Left renal pelvis (tissue), 4 donors: ENCODE measurements at places on chromosomes 1 and 21. TPM values are rescaled to one million over a fixed set of nuclear protein-coding genes. Genes with fewer than 3 reads are reported as not detected.

SMPDL3B gene
- polyA plus RNA-seq = 13.3 TPM

DNA sequence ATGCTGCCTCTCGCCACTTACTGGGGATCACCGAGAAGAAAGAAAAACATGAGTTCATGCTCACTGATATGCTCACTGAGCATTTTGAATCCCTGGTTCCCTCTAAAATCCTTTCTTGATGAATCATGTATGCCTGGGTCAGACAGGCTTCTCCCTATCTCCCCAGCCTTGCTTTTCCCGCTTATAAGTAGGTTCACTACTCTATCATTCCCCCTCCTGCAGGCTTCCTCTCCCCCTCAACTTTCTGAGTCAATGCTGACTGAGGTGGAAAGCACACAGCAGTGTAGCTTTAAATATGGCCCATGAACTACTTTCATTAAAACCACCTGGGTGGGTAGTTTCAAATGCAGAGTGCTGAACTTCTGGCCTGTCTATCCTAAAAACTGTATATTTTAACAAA, 41.7 kb downstream of the FMO4 start:
- DNase-seq = no peak

MEX3A gene
- 40.9 TPM for polyA plus RNA-seq

GRCh38 chr1:202168861-202169260, 8.5 kb upstream of the PTPN7 start:
- DNase-seq = no peak

DNA sequence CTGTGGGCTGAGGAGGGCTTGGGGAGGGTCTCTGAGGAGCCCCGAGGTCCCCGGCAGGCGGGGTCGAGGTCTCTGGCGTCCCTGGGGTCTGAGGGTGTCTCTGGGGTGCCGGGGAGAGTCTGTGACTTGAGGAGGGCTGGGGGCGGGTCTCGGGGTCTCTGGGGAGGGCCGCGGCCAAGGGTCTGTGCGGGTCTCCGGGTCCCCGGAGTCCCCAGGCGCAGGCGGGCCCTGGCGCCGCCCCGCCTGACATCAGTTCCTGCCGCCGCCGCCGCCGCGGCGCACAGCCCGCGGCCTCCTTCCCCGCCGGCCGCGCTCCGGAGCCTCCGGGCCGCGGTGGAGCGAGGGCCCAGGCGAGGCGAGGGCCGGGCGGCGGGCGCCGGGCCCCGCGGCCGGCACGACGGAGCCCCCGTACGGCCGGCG, at the start of gene PLEKHM2:
TSS of gene PLEKHM2 (plus strand) at position 279 of the 420 bp plus-strand sequence. CDS start 239 bp downstream, outside the sequence.
- no peak for DNase-seq

- DNase-seq = no peak
Measured at GRCh38 chr1:65896721-65897120, 104.0 kb downstream of the PDE4B start.

DNA sequence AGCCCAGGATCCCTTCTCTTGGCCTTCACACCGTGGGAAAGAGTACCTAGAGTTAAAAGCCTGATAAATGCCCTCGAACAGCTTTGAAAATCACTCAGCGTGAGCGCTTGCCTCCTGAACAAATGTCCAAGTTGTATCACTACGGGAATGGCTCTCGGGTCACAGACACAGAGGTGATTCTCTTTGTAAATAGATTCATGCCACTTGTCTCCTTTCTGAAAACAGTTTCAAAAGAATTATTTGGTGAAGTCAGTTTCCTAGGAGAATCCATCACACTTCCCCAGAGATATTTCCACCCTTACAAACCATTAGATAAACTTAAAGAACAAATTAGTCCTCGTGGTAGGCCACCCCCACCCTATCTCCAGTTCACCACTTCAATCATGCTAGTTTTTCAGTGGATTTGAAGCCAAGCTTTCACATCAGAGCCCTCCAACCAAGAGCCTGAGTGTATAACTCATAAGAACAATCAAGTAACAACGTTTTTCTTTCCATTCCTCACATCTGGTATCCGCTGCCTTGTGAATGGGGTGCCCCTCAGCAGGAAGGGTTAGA, 132.9 kb downstream of the SLC30A10 start:
- no peak for DNase-seq

TNFSF18 gene
- polyA plus RNA-seq = 0.12 TPM

ABL2 gene
- polyA plus RNA-seq = 10.0 TPM

DNA sequence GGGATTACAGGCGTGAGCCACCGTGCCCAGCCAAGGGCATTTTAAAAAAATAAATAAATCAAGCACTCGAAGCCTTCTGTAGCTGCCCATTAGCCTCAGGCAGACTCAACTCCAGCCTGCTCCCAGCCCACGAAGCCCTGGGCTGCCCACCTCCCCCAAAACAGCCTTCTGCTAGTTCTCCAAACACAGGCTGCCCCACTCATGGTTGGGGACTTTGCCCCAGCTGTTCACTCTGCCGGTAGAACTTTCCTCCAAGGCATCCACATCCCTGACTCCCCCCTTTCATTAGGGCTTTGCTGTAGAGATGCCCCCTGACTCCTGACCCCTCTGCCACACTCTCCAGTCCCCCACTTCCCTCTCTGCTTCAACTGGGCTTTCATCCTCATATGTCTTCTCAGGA, 29.7 kb upstream of the LAPTM5 start:
- DNase-seq = no peak

DNA sequence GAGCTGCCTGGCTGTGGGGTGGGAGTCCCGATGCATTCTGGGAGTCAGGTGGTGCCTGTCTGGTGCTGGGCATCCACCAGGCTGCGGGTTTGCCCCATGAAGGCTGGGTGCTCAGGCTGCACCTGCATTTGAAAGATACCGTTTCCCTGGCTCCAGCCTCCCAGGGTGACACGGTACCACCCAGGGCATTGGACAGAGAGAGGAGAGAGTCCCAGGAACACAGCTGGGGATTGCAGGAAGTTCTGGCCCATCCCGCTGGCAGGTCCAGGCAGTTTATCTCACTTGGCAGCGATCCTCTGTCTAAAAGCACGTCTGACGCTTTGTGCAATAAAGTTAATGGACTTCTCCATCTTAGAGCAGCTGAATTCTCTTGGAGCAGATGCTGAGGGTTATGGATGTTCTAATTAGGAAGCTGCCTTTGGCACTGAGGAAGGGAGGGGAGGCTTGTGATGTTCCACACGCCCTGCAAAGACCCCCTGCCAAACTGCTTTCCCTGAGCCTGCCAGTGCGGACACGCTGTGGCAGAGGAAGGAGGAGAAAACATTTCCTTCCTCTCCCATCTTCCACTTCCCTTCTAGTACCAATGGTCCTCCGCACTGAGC, 246.9 kb downstream of the GRIK3 start:
- no peak for DNase-seq

DNA sequence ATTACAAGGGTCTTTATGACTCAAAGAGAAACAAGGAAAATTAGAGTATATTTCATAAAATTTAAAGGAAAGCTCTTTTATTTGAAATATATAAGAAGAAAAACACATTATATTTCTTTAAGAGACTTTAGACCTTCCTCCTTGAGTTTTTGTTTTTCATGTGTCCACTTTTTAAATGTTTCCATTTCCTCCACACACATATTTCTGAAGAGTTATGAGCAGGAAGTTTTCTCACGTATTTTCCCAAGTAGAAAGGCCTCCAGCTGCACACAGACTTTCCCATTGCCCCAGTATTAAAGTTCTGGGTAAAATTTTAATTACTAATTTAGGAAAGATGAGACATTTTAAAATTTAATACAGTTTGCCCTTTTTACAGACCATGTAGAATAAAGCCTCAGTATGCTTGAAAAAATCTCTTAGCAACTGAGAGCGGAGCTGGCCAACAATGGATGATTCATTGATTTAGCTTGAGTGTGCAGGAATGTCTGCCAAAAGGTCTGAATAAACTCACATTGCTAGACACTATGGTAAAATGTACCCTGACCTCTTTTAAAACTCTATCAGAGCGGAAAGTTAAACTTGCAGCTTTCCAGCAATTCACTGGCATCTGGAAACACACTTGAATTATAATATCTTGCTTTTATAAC, 57.9 kb downstream of the DDAH1 start:
- peak; percentile 54 for DNase-seq

GRCh38 chr1:95021805-95022643, 50.7 kb downstream of the ALG14 start:
- no peak for DNase-seq

H3-3A gene
- 1,312 TPM for polyA plus RNA-seq

DNA sequence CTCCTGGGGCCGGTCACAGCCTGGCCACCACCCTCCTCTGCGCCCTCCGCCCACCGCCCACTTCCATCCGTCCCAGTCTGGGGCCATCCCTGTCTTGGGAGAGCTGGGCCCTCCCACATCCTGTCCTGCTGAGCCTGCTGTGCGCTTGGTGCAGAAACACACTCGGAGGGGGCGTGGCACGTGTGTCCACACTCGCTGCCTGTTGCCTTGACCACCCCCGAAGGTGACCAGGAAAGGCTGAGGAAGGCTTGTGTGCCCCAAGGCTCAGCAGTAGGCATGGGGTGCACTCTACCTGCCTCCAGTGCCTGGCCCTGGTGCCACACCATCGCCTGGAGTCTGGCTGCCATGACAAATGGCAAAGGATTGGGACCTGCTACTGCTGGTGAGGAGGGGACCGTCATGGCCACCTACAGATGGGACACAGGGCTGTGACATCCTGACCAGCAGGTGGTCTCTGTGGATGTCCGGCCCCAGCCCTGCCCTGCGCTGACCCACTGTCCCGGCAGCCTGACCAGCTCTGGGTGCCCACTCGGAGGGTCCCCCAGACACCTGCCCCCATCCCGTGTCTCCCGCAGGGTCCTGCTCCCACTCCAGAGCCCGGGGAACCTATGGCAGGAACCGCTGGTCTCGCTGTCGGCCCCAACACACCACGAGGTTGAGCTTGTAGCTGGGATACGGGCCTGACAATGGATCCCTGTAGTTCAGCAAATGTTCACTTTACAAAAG, 23.2 kb upstream of the PTTG1IP start:
- no peak for DNase-seq

GRCh38 chr1:7262611-7263010, 477.4 kb downstream of the CAMTA1 start:
- no peak for DNase-seq

CYP4A22 gene
- polyA plus RNA-seq = 5.4 TPM

GRCh38 chr1:183212870-183213269, 26.8 kb downstream of the LAMC2 start:
- DNase-seq = no peak

DNA sequence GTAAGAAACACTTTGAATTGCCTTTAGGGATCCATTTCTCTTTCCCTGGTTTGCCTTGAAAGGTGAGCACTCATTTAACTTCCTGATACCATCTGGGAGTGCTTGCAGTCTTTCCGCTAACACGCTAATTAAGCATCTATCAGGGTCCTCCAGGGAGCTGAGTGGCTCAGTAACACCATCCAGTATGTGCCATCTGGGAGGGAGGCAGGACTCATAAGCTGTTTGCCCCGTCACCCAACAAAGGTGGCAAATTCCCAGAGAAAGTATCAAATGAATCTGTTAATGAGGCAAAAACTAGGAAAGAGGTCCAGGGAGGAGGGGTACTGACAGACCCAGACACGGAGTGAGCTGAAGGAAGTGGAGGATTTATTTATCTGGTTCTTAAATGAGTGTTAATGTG, 430.9 kb downstream of the HLX start:
- no peak for DNase-seq

DNA sequence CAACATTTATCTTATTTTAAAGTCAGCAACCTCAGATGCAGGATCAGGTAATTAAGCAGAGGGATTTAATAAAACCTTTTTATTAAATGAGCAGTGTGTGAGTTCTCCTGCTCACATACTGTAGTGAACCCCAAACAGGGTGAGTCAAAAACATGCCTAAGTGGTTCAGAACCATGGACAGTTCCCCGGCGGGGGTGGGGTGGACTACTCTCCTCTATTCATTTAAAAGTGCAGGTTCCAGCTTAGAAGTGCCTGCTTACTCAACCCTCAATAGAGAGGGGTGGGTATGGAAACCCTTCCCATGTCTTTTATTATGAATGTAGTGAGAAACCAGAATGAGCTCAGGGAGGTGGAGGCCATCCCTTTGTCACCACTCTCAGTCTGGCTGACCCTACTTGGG, 397.9 kb downstream of the HHAT start:
- DNase-seq = peak; percentile 41

OVAAL gene
- polyA plus RNA-seq = not detected

PROX1 gene
- polyA plus RNA-seq = 9.1 TPM

- no peak for DNase-seq
Measured at GRCh38 chr1:72915581-72915980, 633.2 kb upstream of the NEGR1 start.

DNA sequence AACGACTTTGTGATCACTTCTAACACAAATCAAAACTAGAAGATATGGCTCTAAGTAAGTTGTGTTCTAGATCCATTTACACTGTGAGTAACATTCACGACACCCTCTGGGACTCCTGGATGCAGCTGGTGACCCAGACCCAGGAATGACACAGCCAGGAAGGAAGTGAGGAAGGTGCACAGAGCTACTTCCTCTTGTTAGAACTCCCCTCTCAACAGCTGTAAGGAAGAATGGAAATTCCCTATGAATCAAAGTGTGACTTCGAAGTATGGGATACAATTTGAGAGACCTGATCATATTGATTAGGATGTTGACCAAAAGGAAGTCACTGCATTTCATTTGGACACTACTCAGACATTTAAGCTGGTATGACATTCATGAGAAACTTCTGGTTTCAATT, 185.3 kb downstream of the NRIP1 start:
- no peak for DNase-seq

GRCh38 chr1:113429461-113430153, 39.3 kb downstream of the MAGI3 start:
- DNase-seq = no peak

SMYD3 gene
- 30.5 TPM for polyA plus RNA-seq

RXRG gene
- polyA plus RNA-seq = 2.5 TPM

NGF gene
- 6.0 TPM for polyA plus RNA-seq

GRCh38 chr1:106178791-106179190, 877.7 kb upstream of the PRMT6 start:
- no peak for DNase-seq

SYT6 gene
- polyA plus RNA-seq = 1.3 TPM

DNA sequence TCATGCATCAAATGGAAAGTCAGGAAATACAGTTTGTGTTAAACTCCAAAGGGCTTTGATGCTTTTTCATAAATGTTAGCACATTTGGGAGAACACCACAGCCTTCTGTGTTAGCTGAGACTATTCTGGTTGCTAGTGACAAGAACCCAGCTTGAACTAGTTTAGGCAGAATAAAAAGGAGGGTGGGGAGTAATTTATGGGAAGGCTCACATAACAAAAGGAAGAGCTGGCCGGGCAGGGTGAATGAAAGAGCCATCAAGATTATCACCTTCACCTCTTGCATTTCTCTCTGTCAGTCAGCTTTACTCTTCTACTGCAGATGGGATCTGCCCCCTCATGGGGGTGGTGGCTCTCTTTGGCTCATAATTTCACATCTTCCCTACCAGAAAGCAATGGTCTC, 75.4 kb upstream of the VTCN1 start:
- no peak for DNase-seq

- no peak for DNase-seq
Measured at GRCh38 chr1:208928349-208929010, 655.0 kb upstream of the CAMK1G start.

GRCh38 chr1:92317836-92318493, 19.1 kb downstream of the RPAP2 start:
- DNase-seq = no peak

- DNase-seq = peak; percentile 60
Measured at GRCh38 chr1:47558601-47559593, 121.1 kb downstream of the FOXD2 start.
